CD4-positive, alpha-beta T cell treated with Interleukin-4 for 4 hours (primary cell): ENCODE measurements at places on chromosomes 2 and 18.

DNA sequence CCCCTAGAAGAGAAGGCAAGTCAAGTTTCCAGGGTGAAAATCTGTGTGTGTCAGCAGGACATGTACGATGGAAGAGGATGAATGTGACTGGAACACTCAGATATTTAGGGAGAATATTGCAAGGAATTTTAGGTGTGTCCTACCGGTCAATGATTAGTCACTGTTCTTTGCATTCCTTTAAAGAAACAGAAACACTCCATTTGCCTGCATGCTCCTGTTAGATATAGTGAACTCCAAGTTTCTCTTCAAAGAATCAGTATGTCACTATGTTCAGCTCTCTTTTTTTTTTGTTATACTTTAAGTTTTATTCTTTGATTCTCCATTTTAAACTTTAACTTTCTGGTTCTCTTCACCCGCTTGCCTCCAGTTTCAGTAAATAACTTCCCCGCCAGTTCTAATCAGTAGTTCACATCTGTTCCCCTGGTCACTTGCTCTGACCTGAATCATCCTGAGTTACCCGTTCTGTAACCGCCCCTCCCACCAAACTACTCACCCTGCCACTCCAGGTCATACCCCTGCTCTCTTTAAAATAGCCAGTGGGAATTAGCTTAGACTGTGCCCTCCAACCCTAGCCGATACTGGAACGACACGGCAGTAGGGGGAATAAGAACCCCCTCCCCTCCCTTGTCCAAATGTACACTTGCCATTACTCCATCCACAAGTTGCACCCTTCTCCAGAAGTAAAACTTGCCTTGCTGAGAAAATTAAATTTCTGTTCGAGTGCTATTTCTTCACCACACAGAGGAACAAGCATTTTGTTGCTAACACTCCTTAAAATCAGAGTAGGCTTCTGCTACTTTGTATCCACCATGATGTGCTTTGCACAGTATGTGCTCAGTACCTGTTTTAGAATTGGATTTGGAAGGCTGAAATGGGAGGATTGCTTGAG is 268.4 kb downstream of the METTL4 start:
- DNase-seq = no peak

DNA sequence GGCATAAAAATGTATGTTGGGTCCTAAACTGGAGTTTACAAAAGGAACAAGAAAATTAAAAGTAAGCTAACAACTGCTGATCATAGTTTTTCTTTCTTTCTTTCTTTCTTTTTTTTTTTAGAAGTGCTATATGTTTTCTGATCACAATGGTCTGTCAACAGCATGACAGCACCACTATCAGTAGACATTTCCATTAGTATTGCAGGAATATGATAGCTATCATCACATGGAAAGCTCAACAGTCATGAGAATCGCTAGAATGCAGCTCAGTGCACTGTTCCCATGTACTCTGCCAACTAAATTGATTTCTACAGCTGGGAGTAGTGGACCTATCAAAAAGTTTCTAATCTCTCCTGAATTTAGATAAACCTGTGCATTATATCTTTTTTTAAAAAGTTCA is 950.3 kb upstream of the ACVR2A start:
- DNase-seq = no peak

GRCh38 chr2:234690569-234691213 is 193.8 kb upstream of the ARL4C start:
- DNase-seq = no peak

GRCh38 chr18:79741362-79741700 is 56.4 kb upstream of the KCNG2 start:
- no peak for DNase-seq

GRCh38 chr2:149735237-149735958 is 147.8 kb upstream of the MMADHC start:
- DNase-seq = no peak

DNA sequence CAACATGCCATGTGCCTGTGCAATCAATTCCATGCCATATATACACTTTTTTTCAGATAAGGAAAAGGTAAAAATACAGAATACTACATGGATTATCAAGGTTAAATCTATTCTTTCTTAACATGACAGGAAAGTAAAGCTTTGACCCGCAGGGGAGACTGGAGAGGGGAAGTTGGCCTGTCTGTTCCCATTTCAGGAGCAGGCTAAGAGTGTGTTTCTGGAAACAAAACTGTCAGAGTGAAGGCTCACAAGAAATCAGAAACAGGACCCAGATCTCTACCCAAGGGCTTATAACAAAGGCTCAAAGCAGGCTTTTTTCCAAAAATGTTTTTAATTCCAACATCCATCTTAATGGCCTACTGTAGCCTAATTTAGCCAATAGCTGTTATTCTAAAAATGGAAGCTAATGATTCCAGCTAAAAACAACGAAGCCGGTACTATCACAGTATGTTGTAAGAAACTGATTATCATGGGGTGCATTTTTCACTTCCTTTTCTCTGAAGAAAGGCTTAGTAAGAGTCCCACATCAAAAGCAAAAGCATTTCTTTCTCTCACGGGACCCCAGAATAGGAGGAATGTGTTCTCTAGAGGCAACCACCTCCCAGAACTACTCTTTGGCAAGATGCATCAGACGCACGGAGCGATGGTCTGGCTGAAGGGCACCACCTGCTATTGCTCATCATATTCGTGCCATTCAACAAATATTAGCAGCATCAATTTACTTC is 41.4 kb downstream of the FECH start:
- DNase-seq = no peak

GRCh38 chr2:56583796-56584315 is 400.1 kb downstream of the CCDC85A start:
- DNase-seq = no peak

DNA sequence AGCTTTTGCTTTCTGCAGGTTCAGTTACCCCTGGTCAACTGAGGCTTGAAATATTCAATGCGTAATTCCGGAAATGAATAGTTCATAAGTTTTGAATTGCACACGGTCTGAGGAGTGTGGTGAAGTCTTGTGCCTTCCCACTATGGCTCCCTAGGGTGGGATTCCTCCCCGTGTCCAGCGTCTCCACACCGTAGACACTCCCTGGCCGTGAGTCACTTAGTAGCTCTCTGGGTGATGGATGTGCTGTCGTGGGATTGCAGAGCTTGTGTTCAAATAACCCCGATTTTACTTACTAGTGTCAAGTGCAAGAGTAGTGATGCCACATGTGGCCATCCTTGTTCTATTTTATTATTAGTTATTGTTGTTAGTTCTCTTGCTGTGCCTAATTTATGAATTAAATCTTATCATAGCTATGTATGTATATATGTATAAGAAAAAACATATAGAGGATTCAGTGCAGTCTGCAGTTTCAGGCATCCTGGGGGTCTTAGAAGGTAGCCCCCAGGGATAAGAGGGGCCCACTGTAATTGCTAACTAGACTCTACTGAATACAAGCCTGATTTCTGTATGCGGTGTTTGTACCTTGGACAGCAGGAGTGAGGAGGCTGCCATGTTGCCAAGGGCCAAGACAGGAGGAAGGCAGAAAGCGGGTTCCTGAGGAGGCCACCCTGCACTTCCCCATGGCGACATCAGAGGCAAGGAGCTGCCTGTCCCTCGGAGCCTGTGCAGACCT is 47.7 kb upstream of the PDIA6 start:
- no peak for DNase-seq

- no peak for DNase-seq
Measured at GRCh38 chr2:25482341-25482740, 140.6 kb upstream of the DNMT3A start.

- no peak for DNase-seq
Measured at GRCh38 chr2:26035090-26035743, 1.3 kb downstream of the RAB10 start.

DNA sequence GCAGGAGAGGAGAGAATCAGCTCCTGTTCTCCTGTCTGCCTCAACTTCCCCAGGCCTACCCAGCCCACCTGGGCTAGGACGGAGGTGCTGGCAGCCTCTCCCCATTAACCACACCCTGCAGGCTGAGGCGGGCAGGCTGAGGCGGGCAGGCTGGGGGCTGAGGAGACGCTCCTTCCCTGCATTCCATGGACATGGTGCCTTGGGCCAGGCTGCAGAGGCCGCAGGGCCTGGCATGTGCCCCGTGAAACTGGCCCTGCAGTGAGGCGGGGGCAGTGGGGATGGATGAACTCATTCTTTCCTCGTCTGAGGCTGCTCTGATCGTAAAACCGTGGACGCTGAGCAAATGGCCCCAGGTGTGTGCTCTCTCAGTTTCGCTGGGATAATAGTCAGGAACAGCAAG is 84.7 kb upstream of the LAPTM4A start:
- DNase-seq = no peak

GRCh38 chr2:74843899-74844298 is 10.0 kb downstream of the HK2 start:
- DNase-seq = peak; percentile 56

DNA sequence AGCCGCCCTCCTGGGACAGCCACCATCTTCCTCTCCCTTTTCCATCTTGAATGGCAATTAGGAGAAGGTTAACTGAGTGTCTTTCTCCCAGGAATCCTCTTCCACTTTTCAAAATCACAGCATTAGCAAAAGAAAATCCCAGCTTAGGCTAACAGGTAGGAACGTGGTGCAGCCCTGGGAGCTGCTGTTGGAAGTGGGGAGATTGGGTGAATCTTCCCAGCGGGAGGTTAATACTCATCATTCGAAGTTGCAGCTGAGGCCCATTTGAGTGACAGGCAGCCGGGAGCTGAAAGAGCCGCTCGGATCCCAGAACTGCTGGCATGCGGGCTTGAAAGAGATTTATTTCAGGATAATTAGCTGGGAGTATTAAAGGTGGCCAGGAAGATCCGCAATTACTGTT is 306.0 kb downstream of the BCL11A start:
- DNase-seq = no peak

DNA sequence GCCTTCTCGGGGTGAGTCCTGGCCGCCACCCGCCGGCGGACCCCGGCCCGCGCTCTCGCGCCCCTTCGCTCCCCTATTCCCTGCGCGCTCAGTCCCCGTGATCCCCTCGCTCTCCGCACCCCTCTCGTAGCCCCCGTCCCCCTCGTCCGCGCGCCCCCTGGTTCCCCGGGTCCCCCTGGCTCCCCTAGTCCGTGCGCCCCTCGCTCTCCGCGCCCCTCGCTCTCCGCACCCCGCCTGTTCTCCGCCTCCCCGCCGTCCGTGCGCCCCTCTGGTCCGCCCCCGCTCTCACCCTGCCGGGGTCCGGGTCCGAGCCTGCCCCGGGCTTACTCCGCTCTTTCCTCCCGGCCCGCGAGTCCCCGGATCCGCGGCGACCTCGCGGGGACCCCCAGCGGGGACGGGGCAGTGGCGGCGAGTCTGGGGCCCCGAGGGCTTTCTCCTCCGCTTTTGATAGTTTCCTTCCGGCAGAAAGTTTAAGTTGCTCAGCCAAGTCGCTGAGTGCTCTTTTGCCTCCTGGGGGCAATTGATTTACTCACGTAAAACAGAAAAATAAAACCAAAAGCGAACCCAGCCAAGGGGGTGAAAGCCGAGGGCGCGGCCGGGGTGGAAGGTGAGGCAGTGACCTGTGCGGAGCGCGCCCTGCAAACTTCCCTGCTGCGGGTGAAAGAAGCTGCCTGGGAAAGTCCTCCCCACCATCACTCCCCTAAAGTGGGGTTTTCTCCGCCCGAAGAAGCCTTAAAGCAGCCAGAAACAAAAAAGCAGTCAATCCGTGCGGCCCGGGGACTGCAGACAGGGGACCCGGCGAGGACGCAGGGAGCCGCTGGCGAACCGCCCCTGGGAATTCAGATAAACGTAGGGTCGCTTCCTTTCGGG is 568 bp downstream of the RAB31 start:
- no peak for DNase-seq

DNA sequence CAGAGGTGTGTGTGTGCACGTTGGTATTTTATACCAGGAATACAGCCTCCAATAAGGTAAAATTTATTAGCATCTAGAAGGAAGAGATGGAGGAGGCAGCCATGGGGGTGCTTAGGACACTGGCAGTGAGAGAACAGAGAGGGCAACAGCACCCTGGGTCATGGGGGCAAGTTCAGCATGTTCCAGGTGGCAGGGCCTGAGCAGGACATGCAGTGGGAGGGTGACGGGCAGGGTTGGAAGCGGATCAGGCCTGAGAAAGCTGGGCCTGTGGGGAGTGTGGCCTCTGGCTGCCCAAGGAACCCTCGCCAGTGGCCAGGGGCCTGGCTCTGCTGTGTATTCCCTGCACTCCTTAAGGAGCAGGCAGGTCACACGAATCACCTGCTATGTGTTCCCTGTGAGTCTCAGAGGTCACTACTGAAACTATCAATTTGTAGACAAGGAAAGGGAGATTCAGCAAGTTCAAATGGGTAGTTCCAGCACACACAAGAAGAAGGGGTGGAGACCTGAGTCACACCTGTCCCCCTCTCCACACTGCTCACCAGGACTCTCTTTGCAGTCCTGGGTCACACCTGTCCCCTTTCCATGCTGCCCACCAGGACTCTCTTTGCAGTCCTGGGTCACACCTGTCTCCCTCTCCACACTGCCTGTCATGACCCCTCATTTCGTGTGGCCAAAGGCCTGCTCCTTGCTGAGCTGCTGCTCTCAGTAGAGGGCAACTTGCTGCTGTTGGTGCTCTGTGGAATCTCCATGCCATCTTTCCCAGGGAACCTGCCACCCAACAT is 463.9 kb upstream of the HS6ST1 start:
- DNase-seq = no peak

GRCh38 chr18:34194239-34194638 is 30.5 kb downstream of the NOL4 start:
- no peak for DNase-seq

DNA sequence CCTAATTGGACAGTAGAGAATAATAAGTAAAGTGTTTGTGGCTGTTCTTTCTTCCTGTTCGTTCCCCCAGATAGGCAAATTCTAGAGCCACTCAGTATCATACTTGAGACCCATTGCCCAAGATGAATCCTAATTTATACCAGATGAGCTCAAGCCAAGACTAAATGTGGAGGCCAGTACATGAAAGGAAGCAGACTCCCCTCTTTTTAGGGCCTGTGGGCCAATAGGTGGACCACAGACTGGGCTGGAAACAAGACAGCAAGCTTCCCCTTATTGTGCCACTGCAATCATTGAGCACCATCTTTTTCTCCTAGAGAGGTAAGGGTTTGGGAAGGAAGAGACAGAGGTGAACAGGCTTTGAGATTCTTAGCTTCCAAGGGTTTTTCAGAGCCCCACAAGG is 141.9 kb downstream of the MGAT5 start:
- no peak for DNase-seq
